ENCODE measurements at places on chromosomes 3 and 15.
A peak's percentile ranks its signal among the peaks of the same experiment; 100 is the strongest.

- DNase-seq, result no peak
Observed at GRCh38 chr3:108297647-108298046, 1.3 kb downstream of the HHLA2 start.

DNA sequence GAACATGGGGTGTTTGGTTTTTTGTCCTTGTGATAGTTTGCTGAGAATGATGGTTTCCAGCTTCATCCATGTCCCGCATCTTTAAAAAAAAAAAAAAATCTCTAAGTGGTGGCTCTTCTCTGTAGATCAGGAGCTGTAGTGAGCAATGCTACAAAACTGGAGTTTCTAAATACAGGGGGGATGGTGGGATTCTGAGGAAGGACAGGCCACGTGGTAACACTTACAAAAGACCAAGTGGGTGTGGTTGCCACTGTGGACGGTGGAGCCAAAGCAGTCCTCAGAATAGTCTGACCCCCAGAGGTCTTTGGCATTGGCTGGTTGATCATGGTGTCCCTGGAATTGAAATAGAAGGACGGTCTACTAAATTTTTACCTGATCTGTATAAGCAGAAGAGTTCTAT is 7.7 kb downstream of the CCRL2 start:
- DNase-seq, result no peak

- no peak for DNase-seq
Observed at GRCh38 chr3:40187945-40188344, 121.6 kb upstream of the EIF1B start.

GRCh38 chr3:45596290-45596791 is 1.8 kb downstream of the LIMD1 start:
- peak; percentile 89 for DNase-seq

GRCh38 chr3:113111011-113111707 is 100.2 kb upstream of the BOC start:
- no peak for DNase-seq

DNA sequence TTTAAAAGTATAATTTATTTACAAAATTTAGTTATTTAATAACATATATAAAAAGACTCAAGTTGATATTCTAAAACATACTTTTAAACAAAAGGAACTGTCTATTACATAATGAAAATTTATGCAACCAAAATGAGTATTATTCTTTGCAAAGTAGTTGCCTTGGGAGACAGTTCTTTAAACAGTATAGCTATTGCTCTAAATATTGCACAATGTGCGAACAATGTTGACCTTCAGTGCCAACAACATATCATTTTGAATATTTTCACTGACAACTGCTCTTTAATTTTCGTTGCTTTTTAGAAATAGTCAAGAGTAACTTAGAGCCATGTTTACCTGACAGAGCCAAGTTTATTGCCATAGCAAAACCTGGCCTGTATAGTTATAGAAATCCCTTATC is 124.9 kb downstream of the ZBTB20 start:
- DNase-seq, result peak; percentile 13

GRCh38 chr3:142993958-142994442 is 7.4 kb upstream of the U2SURP start:
- DNase-seq, result peak; percentile 85

GRCh38 chr3:141933421-141934300 is 57.2 kb downstream of the ATP1B3 start:
- no peak for DNase-seq

GRCh38 chr3:123161167-123161566 is 40.6 kb upstream of the SEC22A start:
- no peak for DNase-seq

GRCh38 chr3:132645058-132645457 is 14.6 kb downstream of the ACAD11 start:
- no peak for DNase-seq

DNA sequence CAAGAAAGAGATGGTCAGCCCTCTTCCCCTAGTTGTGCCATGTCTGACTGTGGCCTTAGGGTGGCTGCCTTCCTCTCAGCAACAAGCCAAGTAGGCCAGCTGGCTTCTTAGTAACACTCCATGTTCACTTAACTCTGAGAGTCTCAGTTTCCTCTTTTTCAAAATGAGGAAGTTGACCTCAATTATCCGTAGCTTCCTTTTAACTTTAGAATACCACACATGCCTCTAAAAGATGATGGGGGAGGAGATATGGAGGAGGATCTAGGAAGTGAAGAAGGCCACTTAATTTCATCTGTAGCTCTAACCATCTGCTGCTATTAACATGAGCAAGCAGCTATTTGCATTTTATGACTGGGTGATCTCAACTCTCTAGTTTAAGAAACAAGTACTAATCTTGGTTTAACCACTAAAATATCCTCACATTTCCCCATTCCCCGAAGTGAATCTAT is 32.9 kb downstream of the CD200R1L start:
- DNase-seq, result peak; percentile 94

Measured in suppressor macrophage treated with lipopolysaccharide for 4 hours (primary cell).